ENCODE measurements at places on chromosomes 3 and 15.
A peak's percentile ranks its signal among the peaks of the same experiment; 100 is the strongest.

- no peak for DNase-seq
These were observed 1412.6 kb downstream of the ZPLD1 start for GRCh38 chr3:103847081-103848062.

DNA sequence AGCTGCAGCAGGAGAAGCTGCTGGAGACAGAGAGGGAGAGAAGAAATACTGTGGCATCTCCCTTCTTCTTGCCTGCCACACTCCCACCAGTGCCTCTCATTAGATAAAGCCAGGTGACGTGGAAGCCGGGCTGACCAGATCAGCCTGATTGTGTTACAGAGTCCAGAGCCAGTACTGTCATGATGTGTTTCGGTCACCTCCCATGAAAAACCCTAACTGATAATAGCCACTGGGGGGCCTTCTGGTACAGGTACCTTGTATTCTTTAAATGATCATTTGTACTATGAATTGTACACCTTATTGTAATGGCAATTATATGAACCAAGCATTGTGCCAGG is 125.8 kb upstream of the TMEM108 start:
- no peak for DNase-seq

- DNase-seq, result no peak
These were observed 97.1 kb upstream of the NR2E3 start for GRCh38 chr15:71713191-71713809.

- no peak for DNase-seq
These were observed 721.2 kb downstream of the NAALADL2 start for GRCh38 chr3:175580318-175580717.

DNA sequence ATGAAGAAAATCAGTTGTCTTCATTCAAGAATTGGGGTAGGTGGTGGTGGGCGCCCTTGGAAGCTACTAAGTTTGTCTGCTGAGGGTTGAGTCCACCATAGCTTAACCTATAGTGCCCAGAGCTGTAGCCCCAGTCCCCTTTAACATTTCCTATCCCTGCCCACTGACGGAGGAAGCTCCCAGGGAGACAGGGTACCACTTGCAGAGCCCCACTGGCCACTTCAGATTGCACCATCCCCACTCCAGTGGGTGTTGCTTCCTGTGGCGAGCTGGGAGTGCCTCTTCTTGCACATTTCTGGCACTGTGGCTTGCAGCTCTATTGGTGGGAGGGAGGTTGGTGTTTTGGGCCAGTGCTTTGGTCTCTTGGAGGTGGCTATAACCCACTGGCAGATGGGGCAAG is 2.7 kb downstream of the PXYLP1 start:
- DNase-seq, result no peak

DNA sequence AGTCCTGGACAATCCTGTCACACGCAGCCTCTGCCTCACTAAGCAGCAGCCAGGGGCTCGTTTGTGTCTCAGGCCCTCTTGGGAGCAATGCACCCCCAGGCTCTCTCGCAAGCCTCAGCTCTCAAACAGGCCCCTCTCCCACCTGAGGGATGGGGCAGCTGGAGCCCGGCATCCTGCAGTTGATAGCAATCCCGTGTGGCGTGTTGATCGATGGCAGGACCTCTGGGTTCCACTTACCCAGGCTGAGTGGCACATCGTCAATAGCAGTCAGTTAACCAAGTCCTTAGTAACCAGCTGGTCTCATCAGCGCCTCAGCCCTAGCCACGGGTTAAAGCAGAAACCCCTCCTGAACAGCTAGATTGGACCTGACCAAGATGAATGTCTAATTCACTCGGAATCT is 36.5 kb upstream of the PLXNA1 start:
- no peak for DNase-seq

- DNase-seq, result no peak
These were observed 143.1 kb downstream of the ARRDC4 start for GRCh38 chr15:98103570-98103969.

- no peak for DNase-seq
These were observed 32.6 kb downstream of the STT3B start for GRCh38 chr3:31565288-31565687.

DNA sequence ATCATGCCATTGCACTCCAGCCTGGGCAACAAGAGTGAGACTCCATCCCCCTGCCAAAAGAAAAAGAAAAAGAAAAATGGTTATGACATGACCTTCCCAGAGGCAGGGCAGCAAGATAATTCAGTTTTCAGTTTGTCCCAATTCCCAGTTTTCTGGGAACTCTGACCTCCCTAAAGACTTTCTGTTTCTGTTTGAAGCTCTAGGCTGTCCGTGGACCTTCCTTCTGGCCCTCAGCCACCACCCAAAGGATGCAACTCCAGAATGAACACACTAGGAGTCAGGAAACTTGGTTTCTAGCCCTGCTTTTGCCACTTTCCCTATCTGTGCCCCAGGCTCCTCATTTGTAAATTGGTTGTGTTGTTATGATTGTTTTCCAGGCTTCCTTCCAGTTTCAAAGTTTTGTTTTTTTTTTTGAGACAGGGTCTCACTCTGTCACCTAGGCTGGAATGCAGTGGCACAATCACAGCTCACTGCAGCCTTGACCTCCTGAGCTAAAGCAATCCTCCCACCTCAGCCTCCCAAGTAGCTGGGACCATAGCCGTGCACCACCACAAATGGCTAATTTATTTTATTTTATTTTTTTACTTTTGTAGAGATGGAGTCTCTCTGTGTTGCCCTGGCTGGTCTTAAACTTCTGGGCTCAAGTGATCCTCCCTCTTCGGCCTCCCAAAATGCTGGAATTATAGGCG is 68.6 kb downstream of the CDC25A start:
- peak; percentile 32 for DNase-seq

- no peak for DNase-seq
These were observed 21.4 kb upstream of the DYNC1LI1 start for GRCh38 chr3:32592011-32592410.

GRCh38 chr15:94162939-94163338 is 68.4 kb upstream of the MCTP2 start:
- DNase-seq, result no peak

- no peak for DNase-seq
These were observed 8.6 kb downstream of the PLA2G4B start for GRCh38 chr15:41847206-41847605.

- DNase-seq, result no peak
These were observed 491.9 kb upstream of the ROBO1 start for GRCh38 chr3:80259736-80260135.

DNA sequence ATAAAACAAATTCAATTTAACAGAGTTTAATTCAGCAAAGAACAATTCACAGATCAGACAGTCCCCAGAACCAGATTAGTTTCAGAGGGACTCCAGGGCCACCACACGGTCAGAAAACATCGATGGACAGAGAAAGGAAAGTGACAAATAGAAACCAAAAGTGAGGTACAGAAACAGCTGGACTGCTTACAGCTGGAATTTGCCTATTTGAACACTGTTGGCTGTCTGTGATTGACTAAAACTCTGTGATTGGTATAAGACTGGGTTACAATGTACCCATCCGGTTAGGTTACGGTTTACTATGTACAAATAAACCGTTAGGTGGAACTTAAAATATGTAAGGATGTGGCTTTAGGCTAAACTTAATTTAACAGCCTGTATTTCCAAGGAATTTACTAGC is 30.3 kb downstream of the MOBP start:
- DNase-seq, result no peak

- no peak for DNase-seq
These were observed 126.3 kb upstream of the CRBN start for GRCh38 chr3:3305841-3306240.

GRCh38 chr15:81056304-81056703 is 55.6 kb downstream of the TLNRD1 start:
- DNase-seq, result no peak

GRCh38 chr15:66095871-66096687 is 157.5 kb downstream of the MEGF11 start:
- no peak for DNase-seq

GRCh38 chr3:176431991-176432390 is 765.3 kb downstream of the TBL1XR1 start:
- peak; percentile 32 for DNase-seq

DNA sequence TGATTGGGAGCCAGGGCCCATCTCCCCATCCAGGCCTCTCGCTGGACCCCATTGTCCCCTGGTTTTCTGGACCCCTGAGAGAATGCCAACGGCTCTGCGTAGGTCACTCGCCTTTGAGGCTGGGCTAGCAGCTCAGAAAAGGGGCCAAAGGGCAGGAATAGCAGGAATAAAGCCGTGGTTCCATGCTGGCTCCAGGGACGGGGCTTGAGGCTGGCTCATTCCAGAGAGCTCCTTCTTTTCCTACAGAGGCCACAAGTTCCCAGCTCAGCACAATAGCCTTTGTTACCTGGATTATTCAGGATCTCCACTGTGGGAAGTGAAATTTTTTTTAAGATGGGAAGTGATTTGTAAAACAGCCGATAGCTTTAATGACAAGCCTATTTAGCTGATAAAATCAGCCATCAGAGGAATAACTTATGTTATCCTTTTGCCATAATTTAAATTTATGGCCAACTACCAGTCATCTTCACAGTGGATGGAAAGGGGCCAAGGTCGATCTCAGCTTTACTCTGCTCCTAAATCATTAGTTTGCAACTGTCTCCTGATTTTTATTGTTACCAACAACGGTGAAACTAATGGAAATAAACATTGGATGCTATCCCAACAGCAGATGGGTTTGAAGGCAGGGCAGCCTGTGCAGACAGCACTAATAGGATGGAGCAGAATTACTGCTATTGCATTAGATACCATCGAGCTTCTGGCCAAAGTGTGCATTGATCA is 124.3 kb downstream of the TMEM266 start:
- DNase-seq, result no peak

DNA sequence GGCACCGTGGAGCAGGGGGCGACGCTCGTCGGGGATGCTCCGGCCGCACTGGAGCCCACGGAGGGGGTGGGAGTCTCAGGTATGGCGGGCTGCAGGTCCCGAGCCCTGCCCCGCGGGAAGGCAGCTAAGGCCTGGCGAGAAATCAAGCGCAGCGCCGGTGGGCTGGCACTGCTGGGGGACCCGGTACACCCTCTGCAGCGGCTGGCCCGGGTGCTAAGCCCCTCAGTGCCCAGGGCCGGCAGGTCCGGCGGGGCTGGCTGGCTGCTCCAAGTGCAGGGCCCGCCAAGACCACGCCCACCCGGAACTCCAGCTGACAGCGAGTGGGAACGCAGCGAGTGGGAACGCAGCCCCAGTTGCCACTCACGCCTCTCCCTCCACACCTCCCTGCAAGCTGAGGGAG is 676.4 kb downstream of the SI start:
- no peak for DNase-seq

- DNase-seq, result peak; percentile 9
These were observed 8.2 kb downstream of the TXNRD3 start for GRCh38 chr3:126646674-126647073.

GRCh38 chr3:42979044-42979972 is at the start of gene GASK1A:
Gene GASK1A, plus strand, starts transcription at chr3:42979311. Its CDS starts 332 bp downstream, at chr3:42979643.
- peak; percentile 3 for DNase-seq

DNA sequence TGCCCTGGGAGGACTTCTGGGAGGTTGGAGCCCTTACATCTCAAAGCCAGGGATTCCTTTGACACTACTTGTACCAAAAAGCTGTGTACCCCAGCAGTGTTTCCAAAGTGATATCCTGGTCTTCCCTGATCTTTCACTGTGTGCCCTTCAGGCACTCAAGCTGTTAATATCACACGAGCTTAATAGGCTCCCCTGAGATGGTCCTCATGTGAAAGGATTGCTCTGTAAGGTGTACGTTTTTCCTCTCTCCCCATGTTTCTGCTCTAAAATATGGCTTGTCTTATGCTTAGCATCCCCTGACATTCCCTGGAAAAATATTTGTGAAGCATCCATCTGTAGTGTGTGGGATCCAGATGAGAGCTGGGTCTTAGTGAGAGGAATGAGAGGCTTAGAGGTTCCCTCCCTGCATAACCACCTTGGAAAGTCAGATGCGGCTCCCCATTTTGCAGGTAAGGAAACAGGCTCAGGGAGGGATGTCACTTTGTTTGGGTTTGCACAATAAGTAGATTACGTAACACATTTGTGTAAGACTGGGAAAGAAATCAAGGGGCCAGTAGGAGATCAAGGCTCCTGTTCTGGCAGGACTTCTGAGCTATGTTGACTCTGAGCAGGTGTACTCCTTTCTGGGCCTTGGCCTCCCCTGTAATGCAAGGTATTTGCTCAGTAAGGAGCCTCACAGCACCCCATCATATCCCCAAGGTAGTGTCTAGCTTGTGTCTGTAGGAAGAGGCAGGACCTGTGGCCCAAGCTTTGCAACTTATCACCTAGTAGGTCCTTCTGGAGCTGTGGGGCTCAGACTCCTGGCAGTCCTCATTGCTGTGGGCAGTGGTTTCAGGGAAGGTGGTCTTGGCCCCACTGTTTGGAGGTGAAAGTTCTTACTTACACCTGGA is 667 bp upstream of the ACOX2 start:
- no peak for DNase-seq

DNA sequence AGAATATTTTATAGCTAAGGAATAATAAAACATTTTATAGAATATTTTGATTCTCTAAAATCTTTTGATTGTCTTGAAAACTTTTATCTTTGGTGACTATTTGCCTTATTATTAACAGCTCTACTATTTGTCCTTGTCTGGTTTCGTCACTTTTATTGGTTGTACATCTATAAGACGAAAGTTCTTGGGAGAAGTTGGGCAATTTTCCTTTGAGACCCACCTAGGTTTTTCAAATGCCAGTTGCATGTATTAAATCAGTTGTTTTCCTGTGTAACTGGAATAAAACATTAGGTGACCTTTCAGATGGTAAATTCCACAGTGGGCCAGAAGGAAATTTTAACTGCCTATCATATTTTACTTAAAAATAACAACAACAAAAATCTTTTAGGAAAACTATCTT is 1245.7 kb downstream of the SI start:
- no peak for DNase-seq

DNA sequence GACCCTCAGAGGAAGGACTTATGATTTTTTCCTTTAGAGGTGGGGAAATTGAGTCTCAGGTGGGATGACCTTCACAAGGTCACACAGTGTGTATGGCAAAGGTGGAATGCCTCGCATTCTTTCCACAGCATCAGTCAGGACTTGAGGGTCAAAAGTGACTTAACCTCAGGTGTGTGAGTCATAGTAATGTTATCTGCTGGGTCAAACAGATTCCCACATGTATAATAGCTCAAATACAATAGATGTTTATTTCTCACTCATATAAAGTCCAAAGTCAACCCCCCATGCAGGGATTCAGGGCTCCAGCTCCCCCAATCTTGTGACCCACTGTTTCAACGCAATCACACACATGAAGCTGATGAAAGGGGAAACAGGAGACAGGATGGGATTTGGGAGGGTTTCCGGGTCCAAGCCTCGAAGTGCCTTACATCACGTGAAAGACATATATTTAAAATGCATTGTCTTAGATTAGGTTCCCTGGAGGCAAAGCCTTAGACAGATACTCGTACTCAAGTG is 34.0 kb upstream of the CCDC174 start:
- DNase-seq, result no peak

- DNase-seq, result no peak
These were observed 11.7 kb downstream of the LNP1 start for GRCh38 chr3:100412912-100413590.

- DNase-seq, result peak; percentile 72
These were observed 55.0 kb downstream of the CFAP20DC start for GRCh38 chr3:58994746-58995330.

- DNase-seq, result peak; percentile 17
These were observed 29.7 kb downstream of the STARD9 start for GRCh38 chr15:42604894-42605744.

GRCh38 chr15:35181538-35181937 is 96.4 kb upstream of the NANOGP8 start:
- DNase-seq, result peak; percentile 78

- peak; percentile 48 for DNase-seq
These were observed 13.8 kb upstream of the MSL2 start for GRCh38 chr3:136209921-136210320.

GRCh38 chr3:140428380-140428779 is 249.5 kb upstream of the TRIM42 start:
- no peak for DNase-seq

Data from astrocyte of the spinal cord (primary cell).